Activated CD4-positive, alpha-beta T cell treated with anti-CD3 and anti-CD28 coated beads for 24 hours (primary cell): ENCODE measurements at places on chromosomes 11 and 22.

- no peak for DNase-seq
These were observed 17.7 kb downstream of the PAMR1 start for GRCh38 chr11:35507688-35508087.

- DNase-seq = no peak
These were observed 9.5 kb downstream of the MFNG start for GRCh38 chr22:37476389-37477329.

DNA sequence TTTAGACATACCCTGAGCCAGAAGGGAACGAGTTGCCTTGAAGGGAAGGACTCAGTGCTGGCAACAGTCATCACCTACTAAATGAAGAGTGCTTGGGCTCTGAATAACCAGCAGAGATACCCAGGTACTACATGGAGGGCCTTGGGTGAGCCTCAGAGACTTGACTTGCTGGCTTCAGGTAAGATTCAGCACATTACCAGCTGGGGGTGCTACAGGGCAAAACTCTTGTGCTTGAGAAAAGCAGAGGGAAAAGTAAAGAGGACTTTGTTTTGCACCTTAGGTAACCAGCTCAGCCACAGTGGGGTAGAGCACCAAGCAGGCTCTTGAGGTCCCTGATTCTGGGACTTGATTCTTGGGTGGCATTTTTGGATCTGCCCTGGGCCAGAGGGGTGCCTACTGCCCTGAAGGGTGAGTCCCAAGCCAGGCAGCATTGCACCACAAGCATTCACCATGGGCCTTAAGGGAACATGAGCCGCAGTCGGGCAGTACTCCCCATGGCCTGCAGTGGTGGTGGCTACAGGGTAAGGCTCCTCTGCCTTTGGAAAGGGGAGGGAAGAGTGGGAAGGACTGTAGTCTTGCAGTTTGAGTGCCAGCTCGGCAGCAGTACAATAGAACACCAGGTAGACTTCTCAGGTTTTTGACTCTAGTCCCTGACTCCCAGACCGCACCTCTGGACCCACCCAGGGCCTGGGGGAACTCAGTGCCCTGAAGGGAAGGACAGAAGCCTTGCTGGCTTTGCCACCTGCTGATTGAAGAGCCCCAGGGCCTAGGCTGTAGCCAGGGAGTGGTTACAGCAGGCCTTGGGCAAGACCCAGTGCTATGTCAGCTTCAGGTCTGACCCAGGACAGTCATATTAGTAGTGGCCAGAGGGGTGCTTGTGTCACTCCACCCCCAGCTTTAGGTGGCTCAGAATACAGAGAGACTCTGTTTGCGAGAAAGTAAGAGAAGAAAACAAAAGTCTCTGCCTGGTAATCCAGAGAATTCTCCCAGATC lies 22.7 kb upstream of the PLEKHA7 start:
- DNase-seq = no peak

DNA sequence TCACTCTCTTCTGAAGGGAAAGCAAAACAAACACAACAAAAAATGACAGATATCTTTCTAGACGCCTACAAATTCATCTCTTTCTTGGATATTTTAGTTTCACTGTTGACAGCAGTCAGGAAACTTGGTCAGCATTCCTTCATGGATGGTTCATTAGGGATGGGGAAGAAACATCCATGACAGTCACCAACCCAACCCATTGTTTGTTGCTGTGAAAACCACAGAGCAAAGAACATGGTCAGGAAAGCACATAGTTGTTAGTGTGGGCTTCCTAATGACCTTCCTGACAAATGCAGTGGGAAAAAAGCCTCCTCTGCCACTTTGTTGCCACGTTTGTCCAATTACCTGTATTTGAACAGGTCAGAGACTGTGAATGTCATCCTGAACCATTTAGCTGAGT lies 139.8 kb upstream of the SNX19 start:
- DNase-seq = no peak

DNA sequence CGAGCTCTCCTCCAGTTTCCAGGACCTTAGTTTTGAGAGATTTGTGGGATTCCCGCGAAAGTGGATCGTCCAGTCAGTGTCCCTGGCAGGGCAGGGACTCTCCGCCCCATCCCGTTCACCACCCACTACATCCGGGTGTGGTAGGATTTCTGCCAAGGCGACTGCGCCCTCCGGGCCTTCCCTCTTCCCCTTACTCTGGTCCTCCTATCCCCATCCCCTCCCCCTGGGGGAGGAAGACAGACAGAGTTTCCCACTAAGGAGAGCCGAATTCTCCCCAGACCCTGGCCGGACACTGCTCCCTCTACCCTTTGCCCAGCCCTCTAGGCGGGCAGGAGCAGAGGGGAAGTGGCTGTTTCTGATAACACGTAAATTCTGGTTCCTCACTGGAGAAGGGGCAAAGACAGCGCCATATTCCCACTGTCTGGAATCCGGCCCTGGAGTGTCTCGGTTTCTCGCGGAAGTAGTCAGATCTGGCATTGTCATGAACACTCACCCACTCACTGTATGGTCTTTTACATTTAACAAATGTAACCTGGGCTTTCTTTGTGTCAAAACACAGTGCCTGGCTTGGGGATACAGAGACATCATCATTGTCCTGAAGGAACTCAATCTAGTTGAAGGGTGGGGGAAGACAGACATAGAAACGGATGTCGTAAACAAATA lies 1.1 kb upstream of the NECTIN1 start:
- no peak for DNase-seq

- DNase-seq = no peak
These were observed 23.3 kb upstream of the RELA start for GRCh38 chr11:65685981-65686380.

GRCh38 chr11:98600786-98601773 lies 419.7 kb upstream of the CNTN5 start:
- DNase-seq = no peak

GRCh38 chr11:126587541-126587940 lies 232.1 kb downstream of the ST3GAL4 start:
- DNase-seq = no peak

- no peak for DNase-seq
These were observed 91.3 kb upstream of the AMOTL1 start for GRCh38 chr11:94676814-94677213.

DNA sequence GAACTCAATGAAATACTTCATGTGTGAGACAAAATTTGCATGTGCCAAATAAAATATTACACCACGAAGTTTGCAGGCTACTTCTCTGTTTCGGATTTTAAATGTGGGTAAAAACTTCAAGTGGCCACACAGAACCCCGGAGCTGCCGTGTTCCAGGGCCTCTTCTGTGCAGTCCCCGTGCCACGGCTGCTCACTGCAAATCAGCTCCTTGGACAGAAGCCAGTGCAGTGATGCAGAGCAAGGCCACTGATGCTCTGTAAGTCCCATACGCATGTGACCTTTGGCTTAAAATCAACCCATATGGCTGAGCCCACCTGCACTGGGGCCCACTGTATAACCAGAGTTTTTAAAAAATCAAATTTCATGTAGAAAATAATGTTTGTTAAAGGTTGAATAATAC lies 1309.4 kb downstream of the TBC1D22A start:
- DNase-seq = no peak
